ENCODE measurements at places on chromosomes 13 and 19.

DNA sequence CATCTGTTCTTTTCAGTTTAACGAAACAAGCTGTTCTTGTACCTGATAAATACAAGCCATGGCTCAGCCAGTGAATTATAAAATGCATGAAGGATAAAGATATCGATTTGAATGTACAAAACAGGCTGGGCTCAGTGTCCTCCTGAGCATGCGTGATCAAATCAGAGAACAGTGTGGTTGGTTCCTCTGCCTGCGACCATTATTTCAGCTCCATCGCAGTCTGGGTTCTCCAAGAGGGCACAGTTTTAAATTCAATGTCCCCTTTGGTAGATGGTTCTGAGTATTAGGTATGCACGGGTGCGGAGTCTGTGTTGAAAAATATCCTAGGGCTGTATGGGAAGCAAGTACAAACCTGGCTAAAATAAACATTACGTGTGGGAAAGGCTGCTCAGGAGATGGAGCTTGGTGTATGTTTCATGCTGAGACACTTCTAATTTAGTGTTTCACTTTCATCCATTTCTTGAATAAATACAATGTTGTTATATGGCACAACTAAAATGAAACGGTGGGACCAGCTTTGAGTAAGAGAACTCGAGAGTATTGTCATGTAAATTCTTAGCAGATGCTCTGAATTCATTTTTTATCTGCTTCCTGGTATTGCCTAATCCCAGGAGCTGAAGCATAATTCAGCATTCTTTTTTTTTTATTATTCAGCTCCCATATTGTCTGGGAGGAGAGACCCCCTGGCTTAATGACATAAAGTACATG is 458.7 kb downstream of the MYO16 start:
- no peak for DNase-seq

GRCh38 chr13:51684076-51684475 is 99.8 kb downstream of the WDFY2 start:
- no peak for DNase-seq

- DNase-seq, result no peak
These were observed 7.2 kb downstream of the LGALS7B start for GRCh38 chr19:38796154-38796553.

DNA sequence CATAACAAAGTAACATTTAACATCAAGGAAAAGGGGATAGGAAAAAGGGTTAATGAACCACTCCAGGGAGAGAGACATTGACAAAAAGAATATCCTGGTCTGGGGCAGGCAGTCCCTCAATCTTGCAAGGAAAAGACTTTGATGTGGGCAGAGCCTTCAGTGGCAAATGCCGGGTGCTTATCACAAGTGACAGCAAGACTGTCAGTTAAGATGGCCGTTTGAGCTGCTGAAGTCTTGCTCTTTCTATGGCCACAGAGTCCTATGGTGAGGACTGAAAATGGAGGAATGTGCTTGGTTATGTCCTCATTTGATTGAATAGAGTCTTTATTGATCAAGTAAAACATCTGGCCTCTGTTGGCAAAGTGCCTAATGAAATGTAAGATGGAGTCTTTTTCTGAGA is 112.1 kb downstream of the B3GLCT start:
- no peak for DNase-seq

DNA sequence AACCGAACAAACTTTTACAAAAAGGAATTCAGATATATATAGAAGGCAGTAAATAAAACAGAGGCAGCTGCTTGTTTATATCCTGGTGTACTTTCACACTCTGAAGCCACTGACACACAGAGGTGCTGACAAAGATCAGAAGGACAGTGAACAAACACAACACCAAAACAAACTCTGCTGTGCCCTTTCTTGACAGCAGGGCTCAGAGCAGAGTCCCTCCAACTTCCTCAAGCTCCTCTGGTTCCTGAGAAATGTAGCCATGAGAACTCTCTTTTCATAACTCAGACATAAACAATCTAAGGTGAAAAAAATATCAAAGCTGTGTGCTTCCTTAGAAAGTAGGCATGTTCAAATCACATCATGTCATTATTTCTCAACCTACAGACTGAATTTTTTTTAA is 1052.8 kb upstream of the SPRY2 start:
- no peak for DNase-seq

DNA sequence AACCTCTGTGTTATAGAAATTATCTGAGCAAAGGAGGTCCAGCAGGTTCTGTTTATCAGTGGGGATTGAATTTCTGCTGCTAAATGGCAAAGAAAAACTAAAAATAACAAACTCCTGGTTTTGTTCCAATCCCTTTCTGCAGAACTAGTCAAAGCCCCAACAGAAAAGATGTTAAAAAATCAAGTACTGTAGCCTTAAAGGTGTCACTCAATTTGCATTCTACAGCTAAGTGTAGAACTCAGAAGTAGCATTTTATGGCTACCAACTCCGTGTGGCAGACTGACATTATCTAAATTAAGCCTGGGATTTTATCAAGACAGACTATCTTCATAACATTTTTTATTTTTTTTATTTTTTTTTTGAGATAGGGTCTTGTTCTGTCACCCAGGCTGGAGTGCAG is 91.5 kb upstream of the SLC15A1 start:
- no peak for DNase-seq

DNA sequence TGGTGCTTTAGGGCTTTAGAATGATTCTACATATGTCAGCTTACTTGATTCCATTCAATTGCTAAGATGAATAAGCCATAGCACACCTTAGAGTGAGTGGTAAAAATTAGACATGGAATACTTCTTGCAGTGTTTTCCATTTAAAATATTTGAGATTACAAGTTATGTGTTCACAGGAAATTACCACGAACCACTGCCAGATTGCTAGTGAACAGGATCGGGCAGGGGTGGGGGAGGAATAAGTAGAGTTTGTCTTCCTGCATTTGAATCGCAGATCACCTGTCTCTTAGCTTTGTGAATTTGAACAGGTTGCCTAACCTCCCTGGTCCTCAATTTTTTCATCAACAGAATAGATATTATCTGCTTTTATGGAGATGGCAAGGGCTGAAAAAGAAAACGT is 124.6 kb downstream of the GGACT start:
- DNase-seq, result no peak

- DNase-seq, result peak; percentile 26
These were observed 10.1 kb upstream of the ZNF358 start for GRCh38 chr19:7505682-7506384.

GRCh38 chr19:58035863-58036262 is 2.0 kb downstream of the ZSCAN1 start:
- no peak for DNase-seq

DNA sequence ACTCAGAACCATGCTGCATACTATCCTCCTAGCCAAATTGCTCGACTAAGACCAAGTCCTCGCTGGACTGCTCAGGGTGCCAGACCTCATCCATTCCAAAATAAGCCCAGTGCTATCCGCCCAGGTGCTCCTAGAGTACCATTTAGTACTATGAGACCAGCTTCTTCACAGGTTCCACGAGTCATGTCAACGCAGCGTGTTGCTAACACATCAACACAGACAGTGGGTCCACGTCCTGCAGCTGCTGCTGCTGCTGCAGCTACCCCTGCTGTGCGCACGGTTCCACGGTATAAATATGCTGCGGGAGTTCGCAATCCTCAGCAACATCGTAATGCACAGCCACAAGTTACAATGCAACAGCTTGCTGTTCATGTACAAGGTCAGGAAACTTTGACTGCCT is 1.5 kb downstream of the PABPC3 start:
- DNase-seq, result no peak

DNA sequence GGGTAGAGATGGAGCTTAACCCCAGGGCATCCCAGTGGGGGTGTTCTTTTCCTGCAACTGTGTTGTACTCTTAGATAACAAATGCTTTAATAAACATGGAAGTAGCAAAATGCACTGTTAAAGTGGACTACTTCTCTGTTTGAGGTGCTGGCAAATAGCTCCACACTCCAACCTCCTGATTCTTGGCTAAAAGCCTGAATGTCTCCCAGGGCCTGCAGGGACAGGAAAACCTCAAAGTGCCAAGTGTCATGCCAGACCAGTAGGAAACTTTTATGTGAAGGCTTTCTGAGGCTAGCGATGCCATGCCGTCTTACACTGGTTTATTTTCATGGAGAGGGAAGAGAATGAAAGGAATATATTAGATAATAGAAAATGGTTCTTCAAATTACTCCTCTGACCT is 6.8 kb downstream of the FREM2 start:
- no peak for DNase-seq

GRCh38 chr13:32941368-32941767 is 74.9 kb upstream of the KL start:
- peak; percentile 36 for DNase-seq

DNA sequence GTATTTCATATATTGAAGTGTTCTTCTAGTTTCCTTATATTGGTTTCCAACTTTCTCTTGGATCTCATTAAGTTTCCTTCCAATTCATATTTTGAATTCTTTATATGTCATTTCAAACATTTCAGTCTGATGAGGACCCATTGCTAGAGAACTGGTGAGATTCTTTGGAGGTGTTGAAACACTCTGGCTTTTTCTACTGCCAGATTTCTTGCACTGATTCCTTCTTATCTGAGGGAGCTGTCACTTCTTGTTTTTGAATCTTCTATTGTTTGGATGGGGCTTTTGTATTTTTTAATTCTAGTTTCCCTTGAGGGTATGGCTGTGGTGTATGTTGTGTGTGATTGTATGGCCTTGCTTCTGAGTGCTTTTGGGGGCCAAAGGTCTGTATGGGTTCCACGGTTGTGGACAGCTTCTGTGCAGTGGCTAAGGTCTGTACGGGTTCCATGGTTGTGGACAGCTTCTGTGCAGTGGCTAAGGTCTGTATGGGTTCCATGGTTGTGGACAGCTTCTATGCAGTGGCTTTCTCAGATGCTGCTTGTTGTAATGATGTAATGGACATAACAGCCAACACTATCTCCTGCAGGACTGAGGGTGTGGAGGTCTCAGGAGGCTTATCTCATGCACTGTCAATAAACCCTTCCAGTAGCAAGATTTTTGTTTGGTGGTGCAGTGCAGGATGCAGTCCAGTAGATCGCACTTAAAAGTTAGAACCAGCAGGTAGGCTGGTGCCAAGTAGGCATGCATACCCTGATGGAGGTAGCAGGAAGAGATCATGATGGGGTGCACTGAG is 36.8 kb downstream of the ACSBG2 start:
- no peak for DNase-seq

DNA sequence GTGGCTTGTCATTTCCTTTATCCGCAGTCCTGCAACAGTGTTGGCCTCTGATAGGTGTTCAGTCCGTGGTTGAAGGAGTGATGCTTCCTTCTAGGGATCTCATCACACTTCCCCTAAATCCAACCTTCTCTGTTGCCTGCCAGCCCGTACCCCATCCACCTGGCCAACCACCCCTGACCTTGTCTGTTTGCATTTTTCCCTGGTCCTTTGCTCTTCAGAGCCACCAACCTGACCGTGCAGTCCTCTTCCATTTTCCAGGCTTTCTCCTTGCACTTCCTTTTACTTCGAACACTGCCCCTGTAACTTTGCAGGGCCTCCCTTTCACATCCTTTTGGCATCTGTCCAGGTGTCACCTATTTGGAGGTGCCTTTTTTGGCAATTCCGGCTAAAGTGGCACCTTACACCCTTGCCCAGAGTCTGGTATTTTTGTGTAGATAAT is 696 bp downstream of the ZNF460 start:
- peak; percentile 34 for DNase-seq

- peak; percentile 30 for DNase-seq
These were observed 630 bp downstream of the RAP2A start for GRCh38 chr13:97434397-97435201.

GRCh38 chr13:52944697-52945096 is 83.9 kb upstream of the OLFM4 start:
- DNase-seq, result no peak

DNA sequence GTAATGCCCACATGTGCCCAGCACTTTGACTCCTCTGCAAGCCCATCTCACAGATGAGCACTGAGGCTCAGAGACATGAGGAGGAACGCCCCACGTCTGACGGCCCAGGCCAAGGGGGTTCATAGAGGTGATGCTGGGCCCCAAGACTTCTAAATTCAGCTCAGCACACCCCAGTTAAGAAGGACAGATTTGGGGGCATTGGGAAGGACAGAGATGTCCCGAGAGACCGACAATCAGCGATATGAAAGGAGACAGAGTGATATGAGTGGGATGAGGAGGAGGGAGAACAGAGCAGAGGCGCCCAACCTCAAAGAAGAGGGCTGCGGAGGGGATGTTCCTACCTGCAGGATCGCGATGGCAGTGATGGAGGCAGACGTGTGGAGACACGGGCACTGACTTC is at the start of gene CNFN:
TSS of gene CNFN (minus strand) at position 399 of the 400 bp plus-strand sequence. CDS start 1,260 bp downstream, outside the sequence.
- no peak for DNase-seq

- peak; percentile 81 for DNase-seq
These were observed 24.2 kb downstream of the PPP1R37 start for GRCh38 chr19:45117167-45117594.

- DNase-seq, result no peak
These were observed 34.4 kb downstream of the RAP2A start for GRCh38 chr13:97468331-97468730.

DNA sequence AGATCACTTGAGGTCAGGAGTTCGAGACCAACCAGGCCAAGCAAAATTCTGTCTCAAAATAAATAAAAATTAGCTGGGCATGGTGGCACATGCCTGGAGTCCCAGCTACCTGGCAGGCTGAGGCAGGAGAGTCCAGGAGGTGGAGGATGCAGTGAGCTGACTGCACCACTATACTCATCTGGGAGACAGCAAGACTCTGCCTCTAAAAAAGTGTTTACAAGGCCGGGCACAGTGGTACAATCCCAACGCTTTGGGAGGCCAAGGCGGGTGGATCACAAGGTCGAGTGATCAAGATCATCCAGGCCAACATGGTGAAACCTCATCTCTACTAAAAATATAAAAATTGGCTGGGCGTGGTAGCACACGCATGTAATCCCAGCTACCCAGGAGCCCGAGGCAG is 4.2 kb upstream of the DAPK3 start:
- no peak for DNase-seq

- no peak for DNase-seq
These were observed 54.5 kb downstream of the RAB20 start for GRCh38 chr13:110506859-110507566.

DNA sequence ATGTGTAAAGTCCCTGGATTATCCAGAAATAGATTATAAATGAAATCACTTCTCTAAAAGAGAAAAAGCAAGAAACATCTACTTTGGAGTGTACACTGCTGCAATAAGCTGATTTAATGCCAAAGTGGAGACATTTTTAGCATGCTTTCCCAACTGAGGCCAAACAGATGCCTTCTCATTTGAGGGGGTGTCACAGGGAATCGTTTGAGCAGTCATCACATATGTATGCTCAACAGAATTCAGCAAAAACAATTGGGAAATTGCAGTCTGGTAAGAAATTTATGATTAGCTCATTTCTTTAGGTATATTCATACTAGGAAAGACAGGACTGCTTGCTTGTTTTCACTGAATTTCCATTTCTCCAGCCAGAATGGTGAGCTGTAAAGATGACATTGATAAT is 27.3 kb upstream of the TPP2 start:
- DNase-seq, result no peak

GRCh38 chr13:113802761-113803160 is 43.7 kb downstream of the TMEM255B start:
- no peak for DNase-seq

GRCh38 chr13:35792911-35793310 is 316.4 kb upstream of the MAB21L1 start:
- no peak for DNase-seq

DNA sequence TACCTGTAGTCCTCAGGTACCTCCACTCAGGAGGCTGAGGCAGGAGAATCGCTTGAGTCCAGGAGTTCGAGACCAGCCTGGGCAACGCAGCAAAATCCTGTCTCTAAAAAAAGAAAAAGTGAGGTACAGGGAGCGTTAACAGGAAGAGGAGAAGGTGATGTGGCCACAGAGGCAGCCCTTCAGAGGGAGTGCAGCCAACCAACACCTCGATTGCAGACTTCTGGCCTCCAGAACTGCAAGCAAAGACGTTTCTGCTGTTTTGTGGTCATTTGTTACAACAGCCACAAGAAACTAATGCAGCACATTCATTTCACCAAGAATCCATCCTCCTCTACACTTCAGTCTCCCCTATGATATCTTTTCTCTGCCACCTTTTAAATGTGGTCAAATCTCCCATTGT is 145.2 kb downstream of the USP12 start:
- peak; percentile 30 for DNase-seq
